ENCODE measurements at places on chromosomes 13 and 19.

DNA sequence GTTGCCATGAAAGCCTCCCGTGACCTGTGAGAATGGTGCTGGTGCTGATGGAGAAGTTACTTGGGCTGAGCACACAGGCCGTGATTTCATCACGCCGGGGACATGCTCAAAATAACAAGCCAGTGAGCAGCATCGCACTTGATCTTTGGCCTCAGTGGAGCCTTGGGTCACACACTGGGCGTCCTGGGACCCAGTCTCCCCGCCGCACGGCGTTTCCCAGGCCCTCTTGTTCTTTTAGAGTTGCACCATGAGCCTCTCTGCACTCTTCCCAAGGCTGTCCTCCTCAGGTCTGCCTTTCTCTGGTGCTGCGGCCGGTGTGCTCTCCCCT lies 9.5 kb upstream of the NDUFS7 start:
- H3K36me3 ChIP-seq: peaks cover 7% of the 10 kb centered on the region
- H3K4me3 ChIP-seq: no peak overlapping the region
- no peaks in the 10 kb centered on the region for H3K4me1 ChIP-seq
- no peak overlapping the region for H3K27ac ChIP-seq

GRCh38 chr13:41133951-41134350 lies 1.3 kb upstream of the KBTBD6 start:
- H3K27me3 ChIP-seq: no peaks in the 10 kb centered on the region
- DNase-seq: no peak
- H3K27ac ChIP-seq: peak overlapping the region; percentile 61
- H3K36me3 ChIP-seq: peaks cover 14% of the 10 kb centered on the region

GRCh38 chr13:40095695-40096356 lies 440.4 kb downstream of the COG6 start:
- H3K4me3 ChIP-seq: no peak overlapping the region
- H3K36me3 ChIP-seq: peaks cover 15% of the 10 kb centered on the region
- H3K27ac ChIP-seq: peak overlapping the region; percentile 69
- no peak for DNase-seq
- peaks cover 29% of the 10 kb centered on the region for H3K4me1 ChIP-seq

DNA sequence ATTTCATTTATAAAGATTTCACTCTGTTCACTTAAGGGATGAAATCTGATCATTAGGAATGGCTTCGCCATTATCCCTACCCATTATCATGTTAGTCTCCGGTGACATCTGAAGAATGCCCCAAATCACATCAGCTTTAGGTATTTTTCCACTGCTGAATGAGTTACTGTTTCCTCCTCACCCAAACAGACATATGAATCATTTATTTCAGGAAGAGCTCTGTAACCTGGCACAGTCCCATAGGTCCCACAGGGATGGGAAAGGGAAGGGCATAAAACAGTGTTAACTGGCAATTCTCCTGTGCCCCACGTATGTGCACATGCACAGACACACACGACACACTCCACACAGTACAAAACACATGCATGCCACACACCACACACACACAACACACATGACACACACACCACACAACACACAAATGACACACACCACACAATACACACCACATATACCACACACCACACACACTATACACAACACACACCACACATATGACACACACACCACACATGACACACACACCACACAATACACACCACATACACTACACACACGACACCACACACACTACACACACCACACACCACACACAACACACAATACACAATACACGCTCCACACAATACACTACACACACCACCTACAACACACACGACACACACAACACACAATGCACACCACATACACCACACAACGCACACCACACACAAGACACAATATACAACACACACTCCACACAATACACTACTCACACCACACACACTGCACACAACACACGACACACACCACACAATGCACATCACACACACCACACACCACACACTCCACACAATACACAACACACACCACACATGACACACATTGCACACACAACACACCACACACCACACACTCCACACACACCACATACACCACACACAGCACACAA lies 15.4 kb downstream of the TMEM255B start:
- H3K36me3 ChIP-seq: no peaks in the 10 kb centered on the region
- no peak for DNase-seq
- no peak overlapping the region for H3K27ac ChIP-seq

DNA sequence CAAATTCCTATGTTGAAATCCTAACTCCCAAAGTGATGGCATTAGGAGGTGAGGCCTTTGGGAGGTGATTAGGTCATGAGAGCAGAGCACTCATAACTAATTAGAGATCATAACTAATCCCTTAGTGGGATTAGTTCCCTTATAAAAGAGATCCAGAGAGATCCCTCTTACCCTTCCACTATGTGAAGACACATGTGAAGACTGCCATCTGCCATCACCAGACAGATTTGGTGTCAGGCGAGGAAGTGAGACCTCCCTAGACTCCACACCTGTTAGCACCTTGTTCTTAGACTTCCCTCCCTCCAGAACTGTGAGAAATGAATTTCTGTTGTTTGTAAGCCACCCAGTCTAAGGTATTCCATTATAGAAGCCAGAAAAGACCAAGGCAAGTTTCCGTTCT lies 112.2 kb downstream of the NDFIP2 start:
- no peak for DNase-seq
- H3K4me3 ChIP-seq: no peak overlapping the region
- H3K27ac ChIP-seq: no peak overlapping the region
- H3K36me3 ChIP-seq: no peaks in the 10 kb centered on the region
- H3K4me1 ChIP-seq: no peaks in the 10 kb centered on the region

DNA sequence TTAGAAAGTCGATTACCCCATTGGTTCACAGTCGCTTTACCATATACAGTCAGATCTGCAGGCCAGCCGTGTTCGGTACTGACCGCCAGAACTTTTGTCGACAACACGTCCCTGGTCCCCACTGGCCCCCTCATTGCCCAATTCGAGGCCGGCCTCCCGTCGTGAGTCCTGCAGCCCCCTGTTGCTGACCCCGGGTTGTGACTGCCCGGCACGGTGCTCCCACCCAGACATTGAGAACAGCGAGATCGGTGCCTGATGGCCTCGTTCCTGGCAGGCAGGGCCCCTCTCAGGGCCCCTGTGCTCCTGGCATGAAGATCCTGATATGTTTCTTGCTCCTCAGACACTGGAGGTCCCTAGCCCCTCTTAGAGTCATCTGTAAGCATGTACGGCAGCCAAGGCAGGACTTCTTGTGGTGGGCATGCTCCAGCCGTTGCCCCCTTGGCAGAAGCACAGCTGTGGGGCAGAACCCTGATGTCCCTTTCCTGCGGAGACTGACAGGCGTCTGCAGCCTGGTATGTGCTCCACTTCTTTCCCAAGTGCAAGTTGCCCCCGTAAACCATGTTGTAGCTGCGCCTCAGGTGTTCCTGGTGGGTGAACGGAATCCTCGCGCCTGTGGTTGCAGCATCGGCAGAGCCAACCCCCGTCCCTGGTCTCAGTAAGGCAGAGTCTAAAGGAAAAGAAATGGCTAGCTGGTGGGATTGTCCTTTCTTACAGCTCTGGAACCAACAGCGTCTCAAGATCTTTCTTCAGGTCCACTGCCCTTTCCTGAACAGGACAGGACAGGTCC lies 123.2 kb upstream of the SPACA7 start:
- no peaks in the 10 kb centered on the region for H3K4me1 ChIP-seq
- DNase-seq: no peak
- no peaks in the 10 kb centered on the region for H3K27me3 ChIP-seq
- H3K4me3 ChIP-seq: no peak overlapping the region
- H3K27ac ChIP-seq: no peak overlapping the region

GRCh38 chr13:22432690-22433089 lies 748.1 kb upstream of the SGCG start:
- H3K27ac ChIP-seq: no peak overlapping the region
- no peaks in the 10 kb centered on the region for H3K27me3 ChIP-seq
- no peak overlapping the region for H3K4me3 ChIP-seq
- DNase-seq: no peak

Measured in activated CD4-positive, alpha-beta T cell treated with anti-CD3 and anti-CD28 coated beads, Interleukin-2, amount 10 ng/mL, durations not matched to agents 24 days and 14 days (primary cell).